Stimulated activated CD8-positive, alpha-beta memory T cell treated with anti-CD3 and anti-CD28 coated beads, Interleukin-4, amount 100 ng/mL, for 1 hour (primary cell): ENCODE measurements at places on chromosomes 7 and 10.

DNA sequence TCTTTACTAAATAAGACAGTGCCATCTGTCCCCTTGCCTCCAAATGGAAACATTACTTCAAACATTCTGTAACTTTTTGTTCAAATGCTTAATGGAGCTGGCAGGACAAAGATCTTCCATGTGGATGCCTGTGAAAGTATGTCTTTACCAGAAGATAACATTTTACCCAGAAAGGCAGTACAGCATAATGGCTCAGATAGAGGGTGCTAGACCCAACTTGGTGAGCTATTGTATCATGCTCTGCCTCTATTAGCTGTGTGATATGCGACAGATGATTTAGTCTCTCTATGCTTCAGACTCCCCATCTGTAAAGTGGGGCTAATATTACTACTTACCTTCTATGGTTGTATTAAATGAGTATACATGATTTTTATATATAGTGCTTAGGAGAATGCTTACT lies 8.8 kb upstream of the SMKR1 start:
- no peak for DNase-seq

- no peak for DNase-seq
Measured at GRCh38 chr7:75669579-75669978, 69.2 kb downstream of the HIP1 start.

GRCh38 chr10:29346296-29347001 lies 57.6 kb downstream of the LYZL1 start:
- no peak for DNase-seq

- DNase-seq: no peak
Measured at GRCh38 chr7:71987200-71987767, 424.9 kb downstream of the CALN1 start.

DNA sequence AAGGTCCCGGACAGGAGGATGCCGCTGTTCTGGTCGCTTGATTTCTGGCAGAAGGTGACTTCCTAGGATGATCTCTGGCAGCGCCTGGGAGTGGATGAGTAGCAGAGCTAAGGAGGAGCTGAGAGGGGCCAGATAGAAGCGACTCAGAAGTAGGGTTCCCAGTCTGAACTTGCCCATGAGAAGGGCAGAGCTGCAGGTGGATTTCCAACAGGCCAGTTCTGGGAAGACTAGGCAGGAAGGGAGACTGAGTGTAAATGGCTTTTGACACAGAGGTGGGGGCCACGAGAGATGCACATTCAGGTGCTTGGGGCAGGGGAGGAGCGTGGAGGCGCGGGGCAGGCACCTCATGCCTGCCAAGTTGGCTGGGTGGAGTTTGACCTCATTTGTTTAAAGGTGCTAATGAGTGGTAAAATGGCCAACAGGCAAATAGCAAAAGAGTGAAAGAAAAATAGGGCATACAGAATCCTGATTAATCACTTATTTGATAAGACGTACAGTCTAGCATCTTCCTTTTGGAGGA lies 58.8 kb downstream of the SHH start:
- DNase-seq: no peak

DNA sequence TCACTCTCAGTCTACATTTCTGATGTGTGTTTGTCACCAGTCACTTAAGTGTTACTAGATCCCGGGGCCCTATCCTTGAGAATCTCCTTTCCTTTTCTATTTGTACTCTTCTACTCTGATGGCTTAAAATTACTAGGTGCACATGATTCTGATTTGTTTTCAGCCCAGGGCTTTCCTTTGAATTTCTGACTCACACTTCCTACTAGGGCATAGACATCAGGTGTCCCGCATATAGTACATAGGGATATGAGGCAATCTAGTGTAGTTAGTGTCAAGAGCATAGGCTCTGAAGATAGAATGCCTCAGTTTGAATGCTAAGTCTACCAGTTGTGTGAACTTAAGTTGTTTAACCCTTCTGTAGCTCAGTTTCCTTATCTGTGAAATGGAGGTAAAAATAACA lies 49.4 kb upstream of the LRRN3 start:
- DNase-seq: no peak

DNA sequence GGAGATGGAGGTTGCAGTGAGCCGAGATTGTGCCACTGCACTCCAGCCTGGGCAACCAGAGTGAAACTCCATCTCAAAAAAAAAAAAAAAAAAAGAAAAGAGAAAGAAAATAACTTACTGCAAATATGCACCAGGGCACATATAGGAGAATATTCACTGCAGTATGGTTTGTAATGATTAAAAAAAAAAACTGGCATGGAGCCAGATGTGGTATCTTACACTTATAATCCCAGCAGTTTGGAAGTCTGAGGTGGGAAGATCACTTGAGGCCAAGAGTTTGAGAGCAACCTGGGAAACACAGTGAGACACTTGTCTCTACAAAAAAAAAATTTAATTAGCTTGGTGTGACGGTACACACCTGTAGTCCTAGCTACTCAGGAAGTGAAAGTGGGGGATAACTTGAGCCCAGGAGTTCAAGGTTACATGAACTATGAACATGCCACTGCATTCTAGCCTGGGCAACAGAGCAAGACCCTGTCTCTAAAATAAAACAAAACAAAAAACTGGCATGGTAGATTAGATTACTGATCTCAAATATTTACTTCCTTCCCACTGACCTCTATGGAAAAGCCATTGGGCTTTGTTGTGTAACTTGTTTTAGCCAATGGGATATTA lies 85.6 kb downstream of the MICU1 start:
- DNase-seq: no peak
